M059J (cell line): ENCODE measurements at places on chromosomes 7 and 10. TPM values are rescaled to one million over a fixed set of nuclear protein-coding genes. Genes with fewer than 3 reads are reported as not detected.

GRCh38 chr7:1558841-1559625 lies 3.0 kb upstream of the TMEM184A start:
- no peak for DNase-seq

SPDYE5 gene
- total RNA-seq = not detected in 2 replicates

DNA sequence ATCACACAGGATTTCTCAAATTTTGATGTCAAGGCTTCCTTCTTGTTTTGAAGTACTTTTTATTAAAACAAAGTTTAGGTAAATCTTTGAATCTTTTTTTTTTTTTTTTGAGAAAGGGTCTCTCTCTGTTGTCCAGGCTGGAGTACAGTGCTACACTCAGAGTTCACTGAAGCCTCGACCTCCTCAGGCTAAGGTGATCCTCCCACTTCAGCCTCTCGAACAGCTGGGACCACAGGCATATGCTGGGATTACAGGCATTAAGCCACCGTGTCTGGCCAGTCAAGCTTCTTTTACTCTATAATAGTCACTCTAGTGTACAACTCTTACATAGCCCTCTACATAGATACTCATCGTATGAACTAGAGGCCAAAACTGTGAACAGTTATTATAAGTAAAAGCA lies 3.4 kb downstream of the RUFY2 start:
- no peak for DNase-seq

DNA sequence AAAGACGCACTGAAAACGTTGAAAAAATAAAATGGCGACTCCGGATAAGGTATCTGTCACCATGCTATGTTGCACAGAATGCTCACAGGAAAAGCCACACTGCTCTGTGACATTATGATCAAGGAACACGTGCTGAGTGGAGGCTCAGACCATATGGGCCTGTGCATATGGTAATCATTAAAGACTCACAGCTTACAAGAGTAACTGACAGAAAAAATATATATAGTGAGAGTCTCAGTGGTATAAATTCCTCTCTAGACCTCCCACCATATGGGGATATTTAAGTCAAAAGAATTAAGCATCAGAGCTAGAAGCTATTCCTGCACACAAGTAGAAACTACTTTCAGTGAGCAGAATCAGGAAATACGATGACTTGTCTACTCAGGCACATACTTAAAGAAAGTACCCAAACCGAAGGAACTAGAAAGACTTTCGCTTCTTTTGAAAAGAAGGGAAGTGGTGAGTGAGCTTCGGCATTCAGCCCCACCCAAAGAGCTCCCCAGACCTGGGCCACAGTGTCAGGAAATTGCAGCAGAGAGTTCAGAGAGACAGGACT lies 65.1 kb upstream of the MPP7 start:
- no peak for DNase-seq

DNA sequence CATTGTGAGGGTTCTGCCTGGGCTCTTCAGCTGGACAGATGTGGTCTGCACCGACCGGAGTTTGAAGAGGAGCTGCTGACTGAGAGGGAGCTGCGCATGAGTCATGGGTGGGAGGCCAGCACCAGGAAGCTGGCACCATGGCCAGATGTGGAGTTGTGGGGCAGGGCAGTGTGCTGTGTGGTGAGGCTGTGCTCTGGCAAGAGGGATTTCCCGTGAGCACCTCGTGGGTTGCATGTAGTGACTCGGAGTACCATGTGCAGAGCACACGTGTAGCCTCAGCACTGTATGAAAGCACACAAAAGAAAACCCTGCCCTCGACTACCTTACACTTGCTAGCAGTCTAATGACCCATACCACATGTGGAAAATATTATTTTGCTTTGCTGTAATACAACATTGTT lies 103.4 kb downstream of the WNT2 start:
- no peak for DNase-seq
